ENCODE measurements at places on chromosomes 7 and 10. TPM values are rescaled to one million over a fixed set of nuclear protein-coding genes. Genes with fewer than 3 reads are reported as not detected.

The ECD gene
- polyA plus RNA-seq: 24.6 TPM

The MRLN gene
- 0.65 TPM for polyA plus RNA-seq

The MSMB gene
- polyA plus RNA-seq: 0.58 TPM

The ZDHHC4 gene
- 38.6 TPM for polyA plus RNA-seq

The AHR gene
- polyA plus RNA-seq: 13.2 TPM

The ZSWIM8 gene
- polyA plus RNA-seq: 465 TPM

The UNCX gene
- not detected for polyA plus RNA-seq

The DPYSL4 gene
- polyA plus RNA-seq: not detected

The AGAP5 gene
- 15.2 TPM for polyA plus RNA-seq

The SPDYE2 gene
- polyA plus RNA-seq: 2.9 TPM

The RNF32 gene
- polyA plus RNA-seq: 1.1 TPM

The CEP41 gene
- polyA plus RNA-seq: not detected

The RBP4 gene
- polyA plus RNA-seq: 111 TPM

The PON1 gene
- polyA plus RNA-seq: 9.5 TPM

The C7orf25 gene
- polyA plus RNA-seq: 4.5 TPM

The HIF1AN gene
- 7.7 TPM for polyA plus RNA-seq

The FAM25C gene
- polyA plus RNA-seq: not detected

The TMEM139 gene
- 127 TPM for polyA plus RNA-seq

The LDB1 gene
- 47.5 TPM for polyA plus RNA-seq

Data from small intestine (tissue), 16 donors.